ENCODE measurements at places on chromosomes 2 and 18. TPM values are rescaled to one million over a fixed set of nuclear protein-coding genes. Genes with fewer than 3 reads are reported as not detected.

DNA sequence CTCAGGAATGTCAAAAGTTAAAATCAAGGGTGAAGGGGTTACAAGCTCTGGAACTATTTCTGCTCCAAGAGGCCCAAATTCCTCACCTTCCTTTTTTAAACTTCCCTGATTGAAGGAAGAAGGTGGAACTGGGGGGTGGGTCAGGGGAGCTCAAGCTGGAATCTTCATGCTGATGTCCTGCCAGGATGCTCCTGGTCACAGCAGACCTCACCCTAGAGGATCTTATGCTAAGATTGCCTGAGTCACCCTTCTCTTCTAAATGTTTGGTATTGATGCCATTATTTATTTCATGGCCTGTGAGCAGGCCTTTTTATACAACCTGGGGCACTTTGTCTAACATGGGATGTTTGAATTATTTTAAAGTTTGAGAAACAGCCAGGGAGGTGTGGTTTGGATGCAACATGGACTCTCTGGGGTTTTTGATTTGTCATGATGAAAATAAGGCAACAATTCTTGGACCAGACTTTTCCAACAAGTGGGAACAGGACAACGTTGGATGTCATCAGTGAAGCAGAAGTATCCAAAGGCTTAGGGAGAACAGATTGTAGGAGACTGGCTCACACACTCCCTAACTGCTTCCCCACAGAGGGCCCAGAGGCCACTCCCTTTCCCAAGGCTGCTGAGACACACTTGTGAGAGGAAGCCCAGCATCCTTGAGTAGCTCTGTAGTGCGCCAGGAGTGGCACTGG, 420.2 kb upstream of the MEX3C start:
- no peak for DNase-seq
- H3K27me3 ChIP-seq, result no peaks in the 10 kb centered on the region
- H3K4me1 ChIP-seq, result peaks cover 6% of the 10 kb centered on the region
- H3K36me3 ChIP-seq, result no peaks in the 10 kb centered on the region

GRCh38 chr18:42954887-42955286, 160.6 kb downstream of the RIT2 start:
- no peak for DNase-seq
- no peak overlapping the region for H3K4me3 ChIP-seq
- H3K27ac ChIP-seq, result no peak overlapping the region
- H3K4me1 ChIP-seq, result no peaks in the 10 kb centered on the region
- no peaks in the 10 kb centered on the region for H3K27me3 ChIP-seq
- H3K36me3 ChIP-seq, result no peaks in the 10 kb centered on the region

DNA sequence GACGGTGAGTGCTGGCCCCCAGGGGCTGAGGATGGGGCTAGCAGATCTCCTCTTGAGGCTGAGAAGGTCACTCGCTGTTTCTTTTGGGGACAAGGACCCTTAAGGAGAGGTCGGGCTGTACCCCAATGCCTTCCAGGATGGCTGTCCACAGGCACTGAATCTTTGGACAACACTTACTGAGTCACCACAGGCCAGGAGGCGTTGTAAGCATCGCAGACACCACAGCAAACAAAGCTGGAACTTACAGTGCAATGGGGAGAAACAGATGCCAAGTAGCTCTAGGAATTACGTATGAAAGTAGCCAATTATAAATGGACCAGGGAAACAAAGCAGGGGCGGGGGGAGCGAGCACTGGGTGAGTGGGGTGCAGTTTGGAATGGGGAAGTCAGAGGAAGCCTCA, 219.8 kb downstream of the GLI2 start:
- no peak overlapping the region for H3K4me3 ChIP-seq
- H3K27ac ChIP-seq, result no peak overlapping the region
- no peaks in the 10 kb centered on the region for H3K36me3 ChIP-seq
- no peaks in the 10 kb centered on the region for H3K4me1 ChIP-seq

- H3K27me3 ChIP-seq, result peaks cover 5% of the 10 kb centered on the region
- H3K36me3 ChIP-seq, result no peaks in the 10 kb centered on the region
- no peaks in the 10 kb centered on the region for H3K4me1 ChIP-seq
- DNase-seq, result no peak
- H3K27ac ChIP-seq, result peak overlapping the region; percentile 83
- H3K4me3 ChIP-seq, result peak overlapping the region; percentile 73
Observed at GRCh38 chr2:176129813-176130146, 275 bp downstream of the HOXD8 start.

GRCh38 chr18:76643996-76644395, 149.0 kb upstream of the ZNF516 start:
- H3K4me1 ChIP-seq, result no peaks in the 10 kb centered on the region
- no peak for DNase-seq
- H3K4me3 ChIP-seq, result no peak overlapping the region
- H3K27me3 ChIP-seq, result no peaks in the 10 kb centered on the region

GRCh38 chr18:62999392-62999791, 284.1 kb downstream of the PHLPP1 start:
- H3K36me3 ChIP-seq, result no peaks in the 10 kb centered on the region
- H3K4me1 ChIP-seq, result no peaks in the 10 kb centered on the region
- no peaks in the 10 kb centered on the region for H3K27me3 ChIP-seq
- H3K4me3 ChIP-seq, result no peak overlapping the region

DNA sequence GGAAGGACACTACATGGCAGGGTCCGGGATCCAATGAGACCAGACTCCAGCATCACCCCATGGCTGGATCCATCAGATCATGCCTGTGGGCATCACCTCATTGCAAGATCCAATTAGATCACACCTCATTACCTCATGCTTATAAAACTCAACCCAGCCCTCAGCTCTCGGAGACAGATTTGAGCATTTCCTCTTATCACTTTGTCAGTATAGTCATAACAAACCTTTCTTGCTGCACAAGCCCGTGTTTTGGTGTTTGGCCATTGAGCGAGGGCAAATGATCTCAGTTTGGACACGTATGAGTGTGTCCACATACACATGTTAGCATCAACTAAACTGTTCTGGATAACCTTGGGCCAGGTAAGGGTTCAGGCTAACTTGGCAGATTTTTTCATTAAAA, 58.8 kb downstream of the CCDC195 start:
- no peaks in the 10 kb centered on the region for H3K4me1 ChIP-seq
- H3K27ac ChIP-seq, result no peak overlapping the region
- DNase-seq, result no peak
- no peaks in the 10 kb centered on the region for H3K27me3 ChIP-seq
- no peak overlapping the region for H3K4me3 ChIP-seq
- no peaks in the 10 kb centered on the region for H3K36me3 ChIP-seq

DNA sequence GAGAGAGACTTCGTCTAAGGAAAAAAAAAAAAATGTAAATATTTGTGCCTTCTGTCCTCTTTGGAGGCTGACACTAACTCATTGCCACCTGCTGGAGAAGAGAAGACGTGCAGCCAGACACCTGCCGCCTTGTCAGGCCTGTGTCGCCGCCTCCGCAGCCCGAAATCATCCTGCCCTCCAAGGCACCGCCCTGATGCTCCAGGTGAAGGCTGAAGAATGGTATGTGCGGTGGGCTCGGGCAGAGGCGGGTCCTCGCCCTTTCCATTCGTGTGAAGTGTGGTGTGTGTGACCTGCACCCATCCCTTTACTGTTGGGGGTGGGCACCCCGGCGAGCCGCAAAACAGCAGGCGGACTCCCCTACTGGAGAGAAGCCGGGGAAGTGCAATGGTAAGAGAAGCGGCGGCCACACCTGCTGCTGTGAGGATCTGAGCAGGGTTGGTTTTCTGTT, 60.4 kb downstream of the FAM161A start:
- no peak for DNase-seq
- H3K27me3 ChIP-seq, result no peaks in the 10 kb centered on the region
- H3K4me3 ChIP-seq, result no peak overlapping the region
- H3K4me1 ChIP-seq, result no peaks in the 10 kb centered on the region
- H3K27ac ChIP-seq, result no peak overlapping the region
- no peaks in the 10 kb centered on the region for H3K36me3 ChIP-seq

DNA sequence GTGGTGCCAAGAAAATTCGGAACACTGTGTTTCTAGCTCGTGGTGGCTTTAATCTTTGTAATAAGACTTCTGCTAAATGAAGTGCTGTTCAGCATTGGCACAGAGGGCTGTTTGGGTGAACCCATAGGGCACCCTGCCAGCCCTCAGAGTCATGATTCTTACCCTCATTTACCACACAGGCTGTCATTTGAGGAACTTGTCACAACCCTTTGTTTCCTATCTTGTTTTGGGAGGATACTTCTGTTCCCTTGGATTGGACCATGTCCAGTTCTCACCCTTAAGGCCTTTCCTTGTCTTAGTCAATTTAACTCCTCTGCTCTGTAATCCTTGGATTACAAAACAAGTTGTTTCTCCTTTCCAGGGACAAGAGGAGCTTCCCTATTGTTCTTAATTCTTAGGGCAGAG, 225.7 kb downstream of the MTX2 start:
- no peak overlapping the region for H3K27ac ChIP-seq
- no peak for DNase-seq
- no peak overlapping the region for H3K4me3 ChIP-seq
- H3K36me3 ChIP-seq, result no peaks in the 10 kb centered on the region
- H3K4me1 ChIP-seq, result peaks cover 5% of the 10 kb centered on the region

DNA sequence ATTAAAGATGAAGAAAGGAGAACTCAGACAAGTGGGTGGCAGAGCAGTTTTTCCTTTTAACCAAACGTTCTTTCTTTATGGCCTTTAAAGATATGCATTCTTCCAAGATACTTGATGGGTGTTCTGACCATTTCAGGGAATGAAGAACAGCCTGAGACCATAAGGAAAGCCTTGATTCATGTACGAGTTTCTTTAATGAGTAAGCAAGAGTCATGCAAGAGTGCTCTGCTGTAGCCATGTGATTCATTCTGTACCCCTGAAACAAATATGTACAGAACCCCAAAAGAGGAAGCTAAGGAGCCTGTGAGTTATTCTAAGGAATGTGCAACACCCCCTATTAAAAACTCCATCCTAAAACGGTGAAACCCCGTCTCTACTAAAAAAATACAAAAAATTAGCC, 372.8 kb downstream of the MTX2 start:
- peaks cover 37% of the 10 kb centered on the region for H3K27me3 ChIP-seq
- DNase-seq, result no peak
- no peaks in the 10 kb centered on the region for H3K4me1 ChIP-seq
- H3K27ac ChIP-seq, result no peak overlapping the region
- H3K36me3 ChIP-seq, result no peaks in the 10 kb centered on the region

DNA sequence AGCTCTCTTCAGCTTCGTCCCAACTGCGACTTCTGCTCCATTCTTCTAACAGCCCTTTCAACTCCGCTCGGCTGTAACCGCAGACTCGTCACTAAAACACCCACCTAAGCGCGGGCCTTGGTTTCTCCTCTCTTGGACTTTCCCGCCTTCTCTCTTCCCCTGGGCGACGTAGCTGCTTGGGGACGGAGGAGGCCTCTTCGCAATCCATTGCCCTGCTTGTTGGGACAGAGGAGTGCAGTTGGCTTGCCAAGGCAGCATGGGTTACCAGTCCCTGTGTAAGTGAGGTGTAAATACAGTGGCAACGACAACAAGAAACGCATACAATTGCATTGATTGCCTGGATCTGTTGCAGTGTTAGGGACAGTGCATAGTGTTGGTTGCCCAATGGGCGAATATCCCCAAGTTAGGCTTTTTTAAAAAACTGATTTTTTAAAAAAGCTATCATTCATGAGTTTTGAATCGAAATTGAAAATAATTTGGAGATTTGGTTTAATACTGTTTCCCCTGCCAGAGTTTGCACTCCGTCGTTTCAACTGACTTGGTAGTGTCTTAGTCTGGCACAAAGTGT, 484 bp upstream of the DARS1 start:
- no peaks in the 10 kb centered on the region for H3K4me1 ChIP-seq
- peak overlapping the region; percentile 99 for H3K27ac ChIP-seq
- no peak for DNase-seq

GRCh38 chr2:47214385-47214784, 59.3 kb upstream of the STPG4 start:
- H3K27me3 ChIP-seq, result no peaks in the 10 kb centered on the region
- H3K36me3 ChIP-seq, result no peaks in the 10 kb centered on the region
- H3K4me3 ChIP-seq, result no peak overlapping the region
- DNase-seq, result no peak
- H3K27ac ChIP-seq, result no peak overlapping the region

- no peaks in the 10 kb centered on the region for H3K27me3 ChIP-seq
- no peaks in the 10 kb centered on the region for H3K4me1 ChIP-seq
Observed at GRCh38 chr18:44450226-44450625, 230.5 kb upstream of the SETBP1 start.

DNA sequence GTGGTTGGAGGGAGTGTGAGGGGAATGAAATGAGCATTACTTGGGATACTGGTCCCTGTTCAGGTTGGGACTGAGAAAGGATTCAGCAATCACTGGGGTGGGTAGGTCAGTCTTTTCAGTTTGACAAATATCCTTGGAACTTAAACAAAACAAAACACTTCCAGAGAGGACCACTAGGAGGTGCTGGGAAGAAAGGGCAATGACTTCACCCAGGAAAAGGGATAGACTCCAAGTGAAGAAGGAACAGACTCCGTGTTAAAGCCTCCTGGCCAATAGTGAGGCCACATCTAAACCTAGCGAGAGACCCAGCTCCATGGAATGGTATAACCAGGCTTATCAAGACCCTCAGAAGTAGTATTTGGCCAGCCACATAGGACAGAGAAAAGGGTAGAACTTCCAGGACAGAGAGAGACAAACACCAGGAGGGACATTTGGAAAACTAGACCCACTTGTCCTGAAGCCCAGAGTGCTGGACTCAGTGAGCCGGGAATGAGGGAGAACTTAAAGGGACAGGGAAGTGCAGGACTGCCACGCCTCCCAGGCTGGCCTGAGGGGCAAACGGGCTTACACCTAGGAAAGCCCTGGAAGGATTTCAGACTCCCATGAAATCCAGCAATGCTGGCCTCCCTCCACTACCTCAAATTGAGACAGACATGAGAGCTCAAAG, 19.6 kb upstream of the KCNG3 start:
- DNase-seq, result no peak
- H3K27ac ChIP-seq, result no peak overlapping the region
- no peaks in the 10 kb centered on the region for H3K36me3 ChIP-seq
- H3K4me1 ChIP-seq, result no peaks in the 10 kb centered on the region
- H3K27me3 ChIP-seq, result no peaks in the 10 kb centered on the region

DNA sequence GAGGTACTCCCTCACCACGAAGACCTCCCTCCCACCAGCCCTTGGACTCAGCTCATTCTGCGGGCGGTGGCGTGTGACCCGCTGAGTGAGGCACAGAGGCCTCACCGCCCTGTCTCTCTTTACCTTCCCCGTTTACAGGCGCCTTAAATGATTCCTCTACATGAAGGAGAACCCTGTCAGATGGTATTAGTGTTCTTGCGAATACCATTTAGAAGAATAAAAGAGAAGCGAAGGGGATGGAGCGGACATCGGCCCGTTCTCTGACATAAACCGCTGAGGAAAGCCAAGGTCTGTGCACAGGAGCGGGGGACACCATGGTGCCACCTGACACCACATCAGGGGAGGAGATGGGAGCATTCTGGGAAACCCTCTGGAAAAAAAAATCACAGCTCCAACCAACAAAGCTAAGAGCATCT, 179.8 kb downstream of the HDAC4 start:
- H3K4me1 ChIP-seq, result peaks cover 9% of the 10 kb centered on the region
- no peak overlapping the region for H3K4me3 ChIP-seq
- no peaks in the 10 kb centered on the region for H3K36me3 ChIP-seq
- no peak for DNase-seq
- H3K27ac ChIP-seq, result peak overlapping the region; percentile 81
- no peaks in the 10 kb centered on the region for H3K27me3 ChIP-seq

Gene MAP3K19
- not detected for total RNA-seq

Gene RFX8
- 0.96 TPM for total RNA-seq

Gene SP110
- 36.9 TPM for total RNA-seq

Gene SEPTIN10
- 93.5 TPM for total RNA-seq

Gene QPCT
- total RNA-seq, result 12.5 TPM

Gene IL1RL1
- 6.3 TPM for total RNA-seq

Gene PPM1B
- 59.7 TPM for total RNA-seq

All from breast epithelium (tissue), 4 donors.